ENCODE measurements at places on chromosomes 16 and 17. TPM values are rescaled to one million over a fixed set of nuclear protein-coding genes. Genes with fewer than 3 reads are reported as not detected.

GRCh38 chr16:74871608-74872007 is 97.0 kb upstream of the FA2H start:
- H3K36me3 ChIP-seq, result peaks cover 6% of the 10 kb centered on the region
- peaks cover 28% of the 10 kb centered on the region for H3K4me1 ChIP-seq
- H3K4me3 ChIP-seq, result no peak overlapping the region
- no peak for DNase-seq
- H3K27ac ChIP-seq, result peak overlapping the region; percentile 99

- peaks cover 2% of the 10 kb centered on the region for H3K36me3 ChIP-seq
- peak overlapping the region; percentile 72 for H3K27ac ChIP-seq
- DNase-seq, result peak; percentile 46
- H3K4me1 ChIP-seq, result peaks cover 10% of the 10 kb centered on the region
- peak overlapping the region; percentile 50 for H3K4me3 ChIP-seq
Measured at GRCh38 chr16:19907161-19907992, 22.7 kb upstream of the GPRC5B start.

- H3K4me1 ChIP-seq, result no peaks in the 10 kb centered on the region
- DNase-seq, result no peak
- H3K4me3 ChIP-seq, result no peak overlapping the region
- H3K36me3 ChIP-seq, result no peaks in the 10 kb centered on the region
- H3K27me3 ChIP-seq, result no peaks in the 10 kb centered on the region
Measured at GRCh38 chr16:49049191-49049590, 232.4 kb downstream of the CBLN1 start.

GRCh38 chr16:88809676-88810165 is 2.0 kb downstream of the APRT start:
- DNase-seq, result no peak
- H3K4me1 ChIP-seq, result peaks cover 12% of the 10 kb centered on the region
- H3K27ac ChIP-seq, result peak overlapping the region; percentile 54
- H3K27me3 ChIP-seq, result no peaks in the 10 kb centered on the region
- H3K4me3 ChIP-seq, result peak overlapping the region; percentile 53

GRCh38 chr17:14910916-14911315 is 354.2 kb downstream of the PMP22 start:
- no peak overlapping the region for H3K27ac ChIP-seq
- no peak overlapping the region for H3K4me3 ChIP-seq
- H3K4me1 ChIP-seq, result no peaks in the 10 kb centered on the region
- DNase-seq, result no peak
- H3K36me3 ChIP-seq, result peaks cover 2% of the 10 kb centered on the region

GRCh38 chr16:86562356-86562755 is 4.3 kb upstream of the FOXC2 start:
- H3K4me1 ChIP-seq, result peaks cover 8% of the 10 kb centered on the region
- H3K4me3 ChIP-seq, result no peak overlapping the region
- H3K27ac ChIP-seq, result no peak overlapping the region
- DNase-seq, result no peak
- peaks cover 4% of the 10 kb centered on the region for H3K36me3 ChIP-seq

GRCh38 chr16:67173323-67173722 is 3.0 kb downstream of the NOL3 start:
- no peak for DNase-seq
- H3K4me3 ChIP-seq, result peak overlapping the region; percentile 95
- H3K4me1 ChIP-seq, result peaks cover 38% of the 10 kb centered on the region
- H3K27me3 ChIP-seq, result peaks cover 22% of the 10 kb centered on the region
- H3K36me3 ChIP-seq, result peaks cover under 1% of the 10 kb centered on the region

GRCh38 chr16:23141033-23141432 is 8.2 kb downstream of the USP31 start:
- no peak overlapping the region for H3K27ac ChIP-seq
- peaks cover 2% of the 10 kb centered on the region for H3K36me3 ChIP-seq
- H3K4me3 ChIP-seq, result no peak overlapping the region
- no peak for DNase-seq
- H3K27me3 ChIP-seq, result no peaks in the 10 kb centered on the region
- peaks cover 5% of the 10 kb centered on the region for H3K4me1 ChIP-seq

GRCh38 chr16:85594978-85595661 is 18.0 kb upstream of the GSE1 start:
- DNase-seq, result no peak
- no peak overlapping the region for H3K27ac ChIP-seq
- peaks cover 7% of the 10 kb centered on the region for H3K4me1 ChIP-seq
- H3K4me3 ChIP-seq, result no peak overlapping the region

DNA sequence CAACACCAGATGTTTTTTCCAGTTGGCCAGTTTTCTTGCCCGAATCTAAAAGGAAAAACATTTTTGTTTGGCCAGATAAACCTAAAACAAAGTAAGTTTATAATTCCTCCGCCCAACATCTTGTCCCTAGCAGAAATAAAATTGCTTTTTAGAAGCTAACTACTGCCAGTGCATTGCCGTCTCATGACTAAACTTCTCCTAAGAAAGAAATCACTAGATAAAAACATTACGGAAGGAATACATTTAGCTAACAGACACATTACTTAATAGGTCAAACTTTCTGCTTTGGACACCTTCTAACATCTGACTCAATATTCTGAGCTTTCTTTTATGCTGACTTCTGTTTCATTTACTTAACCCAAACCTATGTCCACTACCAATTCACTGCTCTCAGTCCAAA is 36.2 kb downstream of the FBXL20 start:
- H3K27ac ChIP-seq, result no peak overlapping the region
- H3K4me3 ChIP-seq, result no peak overlapping the region
- DNase-seq, result no peak
- H3K4me1 ChIP-seq, result peaks cover 10% of the 10 kb centered on the region

- peaks cover 3% of the 10 kb centered on the region for H3K36me3 ChIP-seq
- H3K4me1 ChIP-seq, result peaks cover 59% of the 10 kb centered on the region
- no peaks in the 10 kb centered on the region for H3K27me3 ChIP-seq
- peak overlapping the region; percentile 72 for H3K4me3 ChIP-seq
- peak overlapping the region; percentile 95 for H3K27ac ChIP-seq
Measured at GRCh38 chr17:59365383-59365981, 34.0 kb downstream of the YPEL2 start.

DNA sequence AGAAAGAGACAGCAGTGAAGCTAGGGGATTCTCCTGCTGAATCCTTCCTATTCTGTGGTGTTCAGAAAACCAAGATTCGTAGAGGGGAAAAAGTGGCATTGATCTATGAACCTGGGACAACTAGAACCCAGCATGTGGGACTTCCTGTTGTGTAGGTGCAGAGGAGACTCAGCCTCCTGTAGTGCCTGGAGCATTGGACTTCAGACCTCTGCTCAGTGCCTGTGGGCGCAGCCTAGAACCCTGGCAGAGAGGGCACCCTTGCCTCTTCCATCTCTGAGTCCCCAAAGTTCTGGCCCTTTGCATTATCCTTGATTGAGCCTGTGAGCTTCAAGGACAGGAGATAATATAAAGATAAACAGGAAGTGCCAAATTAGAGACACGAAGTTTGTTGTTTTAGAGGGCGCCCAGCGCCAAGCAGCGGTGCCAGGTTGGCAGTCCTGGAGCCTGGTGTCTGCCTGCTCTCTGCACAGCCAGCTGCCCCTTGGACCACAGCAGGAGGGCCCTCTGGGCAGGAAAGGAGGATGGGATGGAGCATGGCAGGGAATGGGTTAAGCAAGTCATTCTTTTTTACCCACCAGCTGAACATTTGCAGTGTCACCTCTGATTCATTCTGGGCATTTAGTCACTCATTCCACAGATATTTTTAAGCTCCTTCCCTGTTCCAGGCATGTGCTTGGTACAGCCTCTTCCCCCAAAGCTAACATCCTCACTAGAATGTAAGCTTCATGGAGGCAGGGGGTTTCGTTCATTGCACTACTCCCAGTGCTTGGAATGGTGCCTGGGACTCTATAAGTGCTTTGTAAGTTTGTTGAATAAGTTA is 11.9 kb upstream of the SP6 start:
- H3K4me3 ChIP-seq, result no peak overlapping the region
- H3K36me3 ChIP-seq, result peaks cover 2% of the 10 kb centered on the region
- H3K27ac ChIP-seq, result no peak overlapping the region
- peaks cover 9% of the 10 kb centered on the region for H3K4me1 ChIP-seq
- peaks cover 33% of the 10 kb centered on the region for H3K27me3 ChIP-seq

GRCh38 chr16:66403531-66404145 is 23.5 kb upstream of the BEAN1 start:
- no peak overlapping the region for H3K27ac ChIP-seq
- H3K27me3 ChIP-seq, result peaks cover 10% of the 10 kb centered on the region
- H3K36me3 ChIP-seq, result no peaks in the 10 kb centered on the region
- H3K4me1 ChIP-seq, result peaks cover 14% of the 10 kb centered on the region

DNA sequence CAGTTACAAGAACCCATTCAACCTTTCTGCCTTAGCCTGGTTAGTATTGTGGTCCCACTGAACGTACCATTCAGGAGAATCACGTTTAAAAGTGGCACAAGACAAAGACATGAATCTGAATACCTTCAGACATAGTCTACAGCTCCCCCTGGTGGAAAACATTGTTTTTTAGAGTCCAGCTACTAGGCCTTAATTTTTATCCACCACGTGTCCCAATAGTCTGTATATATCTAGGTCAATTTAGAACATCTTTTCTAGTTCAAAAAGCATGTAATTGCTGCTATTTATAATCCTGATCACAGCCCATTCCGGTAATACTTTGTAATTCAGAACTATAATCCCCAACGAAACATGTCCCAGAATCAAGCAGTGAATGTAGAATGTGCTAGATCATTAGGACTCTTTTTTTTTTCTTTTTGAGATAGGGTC is 13.7 kb upstream of the GUCY2D start:
- H3K36me3 ChIP-seq, result no peaks in the 10 kb centered on the region
- H3K27me3 ChIP-seq, result peaks cover 17% of the 10 kb centered on the region
- peak overlapping the region; percentile 86 for H3K4me3 ChIP-seq
- peaks cover 20% of the 10 kb centered on the region for H3K4me1 ChIP-seq

- peaks cover 16% of the 10 kb centered on the region for H3K4me1 ChIP-seq
- peak overlapping the region; percentile 85 for H3K4me3 ChIP-seq
- no peaks in the 10 kb centered on the region for H3K36me3 ChIP-seq
- peak overlapping the region; percentile 6 for H3K27ac ChIP-seq
- no peak for DNase-seq
Measured at GRCh38 chr17:31548709-31549108, 157.2 kb downstream of the RAB11FIP4 start.

DNA sequence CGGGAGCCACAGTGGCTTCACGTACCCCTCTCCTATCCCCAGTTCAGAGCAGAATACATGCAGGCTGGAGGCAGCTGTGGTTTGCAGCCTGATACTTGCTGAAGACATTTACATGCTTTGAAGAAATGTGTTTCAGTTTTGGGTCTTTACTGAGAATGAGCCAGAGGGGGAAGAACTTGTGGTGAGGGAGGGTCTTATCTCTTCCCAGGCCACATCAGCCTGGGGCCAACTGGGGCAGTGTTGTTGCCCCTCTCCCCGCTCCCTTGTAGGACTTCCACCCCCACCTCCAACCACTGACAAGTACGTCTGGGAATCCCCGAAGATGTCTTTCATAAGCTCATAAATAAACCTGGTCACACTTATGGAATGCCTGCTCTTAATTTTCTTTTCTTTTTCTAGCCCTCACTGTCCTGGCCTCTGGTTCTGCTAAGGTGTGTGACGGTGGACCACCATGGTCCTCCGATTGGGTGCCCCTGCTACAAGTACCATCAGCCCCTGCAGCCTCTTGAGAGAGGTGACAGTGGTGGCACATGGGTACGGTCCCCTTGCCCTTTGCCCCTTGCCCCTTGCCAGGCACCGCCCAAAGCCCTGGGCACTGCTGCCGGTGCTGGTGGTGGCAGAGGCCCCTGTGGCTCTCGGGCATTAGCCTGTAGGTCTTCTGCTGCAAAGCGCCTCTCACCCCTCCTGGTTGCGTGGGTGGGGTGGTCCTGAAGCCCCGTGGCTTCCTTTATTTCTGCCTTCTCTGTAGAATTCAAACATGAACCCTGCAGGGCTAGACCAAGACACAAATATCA is 144.8 kb upstream of the RPH3AL start:
- H3K4me3 ChIP-seq, result no peak overlapping the region
- no peak for DNase-seq
- H3K27me3 ChIP-seq, result peaks cover 6% of the 10 kb centered on the region
- H3K4me1 ChIP-seq, result peaks cover 6% of the 10 kb centered on the region

DNA sequence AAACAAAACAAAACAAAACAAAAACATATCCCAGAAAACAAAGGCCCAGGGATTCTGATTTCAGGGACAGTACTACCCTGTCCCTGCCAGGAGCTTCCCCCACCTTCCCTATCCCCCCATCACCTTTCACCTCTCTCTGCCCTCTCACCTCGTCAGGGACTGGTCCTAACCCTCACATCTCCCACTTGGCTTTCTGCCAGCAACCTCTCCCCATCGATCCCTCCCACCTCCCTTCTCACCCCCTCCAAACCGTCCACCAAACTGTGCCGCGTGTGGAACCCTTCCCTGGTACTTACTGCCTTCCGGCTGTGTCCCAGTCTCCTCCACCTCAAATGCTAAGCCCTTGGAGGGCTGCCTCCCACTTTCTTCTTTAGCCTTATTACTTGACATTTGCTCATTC is 36.4 kb downstream of the TMEM186 start:
- H3K36me3 ChIP-seq, result peaks cover 6% of the 10 kb centered on the region
- no peaks in the 10 kb centered on the region for H3K27me3 ChIP-seq
- no peak overlapping the region for H3K4me3 ChIP-seq

- peaks cover 22% of the 10 kb centered on the region for H3K4me1 ChIP-seq
- no peaks in the 10 kb centered on the region for H3K27me3 ChIP-seq
- no peak for DNase-seq
- no peak overlapping the region for H3K4me3 ChIP-seq
Measured at GRCh38 chr16:27191352-27191924, 11.9 kb upstream of the KDM8 start.

DNA sequence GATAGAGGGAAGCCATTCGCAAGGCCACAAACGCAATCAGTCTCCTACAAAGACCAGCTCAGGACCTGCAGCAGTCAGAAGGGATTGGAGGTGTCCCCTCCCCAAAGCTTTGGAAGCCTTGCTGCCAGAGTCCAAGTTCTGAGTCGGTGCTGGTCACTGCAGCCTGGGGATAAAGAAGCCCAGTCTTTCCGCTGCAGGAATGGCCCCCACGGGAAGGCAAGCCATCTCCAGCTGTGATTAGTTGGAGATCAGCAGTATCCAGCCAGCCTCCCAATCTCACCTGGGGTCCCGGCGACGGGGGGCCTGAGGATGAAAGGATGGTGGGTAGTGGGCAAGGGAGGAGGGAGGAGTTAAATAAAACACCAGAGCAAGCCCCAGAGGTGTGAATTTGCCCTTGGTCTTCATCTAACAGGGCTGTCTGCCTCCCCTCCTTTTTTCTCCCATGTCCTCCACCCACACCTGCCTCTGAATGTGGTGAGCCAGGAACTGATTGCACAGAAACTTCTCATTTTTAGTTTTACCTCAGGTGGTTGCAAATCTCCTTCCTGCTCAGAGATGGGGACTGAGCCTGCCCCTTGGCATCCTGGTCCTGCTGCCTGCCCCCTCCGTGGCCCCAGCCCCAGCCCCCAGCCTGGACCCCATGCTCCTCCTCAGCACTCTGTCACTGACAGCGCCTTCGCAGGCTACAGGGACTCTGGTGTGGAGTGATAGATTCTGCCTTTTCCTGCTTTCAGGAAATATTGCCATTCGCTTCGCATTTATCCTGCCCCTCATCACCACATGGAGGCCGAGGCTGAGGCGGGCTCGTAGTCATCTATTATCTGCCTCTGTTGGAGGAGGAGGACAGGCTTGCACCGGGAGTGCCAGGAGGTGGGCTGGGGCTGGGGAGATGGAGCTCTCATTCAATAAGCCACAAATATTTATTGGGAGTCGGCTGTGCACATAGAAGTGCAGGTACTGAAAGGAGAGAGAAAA is 262.9 kb upstream of the SDK2 start:
- no peak overlapping the region for H3K27ac ChIP-seq
- peaks cover 63% of the 10 kb centered on the region for H3K27me3 ChIP-seq
- H3K4me3 ChIP-seq, result no peak overlapping the region
- no peak for DNase-seq
- no peaks in the 10 kb centered on the region for H3K4me1 ChIP-seq

CES1 gene
- 0.42 TPM for total RNA-seq

KRT9 gene
- not detected for total RNA-seq

SCN4A gene
- total RNA-seq, result 0.02 TPM

CNGB1 gene
- not detected for total RNA-seq

RNF222 gene
- total RNA-seq, result 0.62 TPM

CX3CL1 gene
- not detected for total RNA-seq

ITGA2B gene
- 8.9 TPM for total RNA-seq

C17orf78 gene
- not detected for total RNA-seq

SLC16A13 gene
- total RNA-seq, result 4.6 TPM

EIF3CL gene
- total RNA-seq, result 23.8 TPM

Measured in T-helper 17 cell (primary cell).